ENCODE measurements at places on chromosomes 4 and X.

DNA sequence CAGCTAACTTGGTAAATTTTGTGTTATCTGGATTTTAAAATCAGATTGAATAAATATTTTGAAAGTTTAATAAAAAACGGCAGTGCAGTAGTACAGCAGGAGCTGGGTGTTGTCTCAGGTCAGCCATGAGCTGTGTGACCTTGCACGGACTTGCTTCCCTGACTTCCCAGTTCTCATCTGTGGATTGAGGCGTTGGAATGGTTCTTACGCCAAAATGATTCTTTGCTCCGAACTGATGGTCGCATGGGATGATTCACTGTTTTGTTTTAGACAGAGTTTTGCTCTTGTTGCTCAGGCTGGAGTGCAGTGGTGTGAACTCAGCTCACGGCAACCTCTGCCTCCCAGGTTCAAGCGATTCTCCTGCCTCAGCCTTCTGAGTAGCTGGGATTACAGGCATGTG, 45.0 kb downstream of the RGS12 start:
- DNase-seq: no peak

GRCh38 chr4:28557755-28558154, 1697.1 kb downstream of the STIM2 start:
- DNase-seq: no peak

- no peak for DNase-seq
Measured at GRCh38 chr4:124684301-124684700, 28.2 kb downstream of the ANKRD50 start.

DNA sequence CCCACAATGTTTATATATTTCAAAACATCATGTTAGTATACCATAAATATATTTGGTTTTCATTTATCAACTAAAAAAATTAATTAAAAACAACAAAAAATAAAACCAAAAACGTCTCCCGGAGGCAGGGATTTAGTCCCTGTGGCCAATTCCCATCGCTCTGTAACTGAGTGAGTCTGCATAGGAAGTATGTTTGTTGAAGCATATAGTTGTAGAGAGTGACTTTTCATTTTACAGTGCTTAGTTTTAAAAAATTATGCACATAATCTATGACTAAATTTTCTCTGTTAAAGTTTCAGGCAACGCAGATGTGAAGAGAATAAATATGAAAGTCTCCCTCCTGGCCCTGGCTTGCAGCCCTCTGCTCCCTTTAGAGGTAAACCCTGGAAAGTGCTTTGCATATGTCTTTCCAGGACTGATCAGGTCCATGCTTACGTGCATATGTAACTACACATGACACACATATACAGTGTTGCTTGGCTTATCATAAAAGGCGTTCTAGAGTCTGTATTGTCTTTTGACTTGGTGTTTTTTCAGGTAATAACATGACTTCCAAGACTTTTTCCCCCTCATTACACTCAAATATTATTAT, 63.4 kb upstream of the SORBS2 start:
- no peak for DNase-seq

Measured in left ventricle myocardium superior (tissue), 1 donor.